Choroid plexus epithelial cell (primary cell): ENCODE measurements at places on chromosomes 6 and 20.

- DNase-seq, result peak; percentile 99
Observed at GRCh38 chr20:38270869-38271605, 10.5 kb upstream of the KIAA1755 start.

GRCh38 chr6:15475872-15476271, 187.0 kb downstream of the DTNBP1 start:
- DNase-seq, result no peak

- DNase-seq, result no peak
Observed at GRCh38 chr6:20162515-20162914, 49.8 kb downstream of the MBOAT1 start.

- DNase-seq, result no peak
Observed at GRCh38 chr6:169906688-169907418, 155.4 kb downstream of the ERMARD start.

- DNase-seq, result peak; percentile 23
Observed at GRCh38 chr6:83192456-83192855, 609 bp downstream of the PGM3 start.

GRCh38 chr20:5612581-5613301, 137.5 kb upstream of the SHLD1 start:
- DNase-seq, result no peak

- no peak for DNase-seq
Observed at GRCh38 chr20:15655295-15655874, 917.9 kb downstream of the KIF16B start.

DNA sequence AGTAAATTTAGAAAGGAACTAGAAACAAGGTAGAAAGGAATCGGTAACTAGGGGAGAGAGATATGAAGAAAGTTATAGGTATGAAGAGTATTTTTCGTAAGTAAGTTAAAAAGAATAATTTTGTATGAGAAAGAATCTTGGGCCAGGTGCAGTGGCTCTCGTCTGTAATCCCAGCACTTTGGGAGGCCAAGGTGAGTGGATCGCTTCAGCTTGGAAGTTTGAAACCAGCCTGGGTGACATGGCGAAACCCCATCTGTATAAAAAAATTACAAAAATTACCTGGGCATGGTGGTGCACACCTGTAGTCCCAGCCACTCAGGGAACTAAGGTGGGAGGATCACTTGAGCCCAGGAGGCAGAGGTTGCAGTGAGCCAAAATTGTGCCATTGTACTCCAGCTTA, 42.0 kb downstream of the TCP11 start:
- no peak for DNase-seq

DNA sequence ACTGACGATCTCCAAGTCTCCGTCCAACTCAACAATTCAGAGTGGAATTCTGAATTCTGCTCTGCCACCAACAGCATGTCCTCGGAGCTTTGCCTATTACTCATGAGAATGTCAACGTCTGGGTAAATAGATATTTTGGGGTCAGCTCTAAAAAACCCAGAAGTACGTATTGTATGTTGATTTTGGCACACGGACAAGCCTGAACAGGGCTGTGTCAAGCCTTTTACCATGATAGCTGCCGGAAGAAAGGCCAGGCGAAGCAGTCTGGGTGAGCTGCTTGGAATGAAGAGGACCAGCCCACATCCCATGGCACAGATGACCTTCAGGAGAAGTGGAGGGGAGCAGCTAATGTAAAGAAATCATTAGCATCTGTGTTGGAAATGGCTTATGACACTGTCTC, 88.0 kb upstream of the JAG1 start:
- DNase-seq, result peak; percentile 94

GRCh38 chr6:88920774-88921733, 42.4 kb downstream of the RNGTT start:
- no peak for DNase-seq

GRCh38 chr6:76774781-76775384, 688.4 kb downstream of the HTR1B start:
- peak; percentile 24 for DNase-seq

GRCh38 chr6:95280686-95281273, 296.6 kb upstream of the MANEA start:
- DNase-seq, result peak; percentile 81

DNA sequence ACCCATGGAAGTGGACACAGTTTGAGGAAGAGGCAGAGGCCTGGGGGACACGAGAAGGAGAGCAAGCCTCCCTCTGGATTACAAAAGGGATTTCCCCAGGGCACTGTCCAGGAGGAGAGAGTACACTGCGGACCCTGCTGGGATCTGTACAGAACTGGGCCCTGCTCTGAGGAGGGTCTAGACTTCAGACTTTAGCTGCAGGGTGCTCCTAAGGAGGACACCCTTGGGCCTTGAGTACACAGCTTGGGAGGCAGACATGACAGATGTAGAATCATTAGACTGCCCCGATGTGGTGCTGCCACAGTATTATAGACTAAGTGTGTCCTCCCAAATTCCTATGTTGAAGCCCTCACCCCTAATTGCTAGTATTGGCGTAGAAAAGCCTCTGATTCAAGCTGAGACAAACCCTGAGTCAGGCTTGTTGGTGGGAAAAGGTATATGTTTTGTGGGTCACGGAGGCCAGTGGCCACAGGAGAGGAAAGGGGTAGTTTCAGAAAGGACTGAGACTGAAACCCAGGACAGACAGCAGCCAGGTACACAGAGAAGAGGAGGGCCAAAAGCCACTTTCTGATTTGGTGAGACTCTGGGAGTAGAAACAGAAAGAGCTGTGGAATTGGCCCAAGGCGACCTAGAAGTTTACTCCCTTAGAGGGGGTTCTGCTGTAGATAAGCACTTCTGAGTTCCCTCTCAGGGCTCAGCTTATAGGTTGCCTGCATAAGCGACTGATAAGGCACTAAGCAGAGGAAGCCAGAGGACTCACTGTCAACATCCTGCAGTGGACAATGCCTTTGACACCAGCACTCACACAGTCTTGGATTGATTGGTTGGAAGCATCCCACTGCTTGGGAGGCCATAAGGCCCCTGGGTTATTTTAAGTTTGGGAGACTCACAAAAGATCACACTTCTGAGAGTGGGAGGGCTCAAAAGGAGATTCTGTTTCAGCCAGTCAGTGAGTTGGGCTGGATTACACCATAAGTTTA, 16.5 kb upstream of the SH3BGRL2 start:
- no peak for DNase-seq

- no peak for DNase-seq
Observed at GRCh38 chr6:72809746-72810379, 188.0 kb downstream of the KCNQ5 start.

GRCh38 chr6:137282254-137282653, 63.1 kb upstream of the IFNGR1 start:
- DNase-seq, result no peak

DNA sequence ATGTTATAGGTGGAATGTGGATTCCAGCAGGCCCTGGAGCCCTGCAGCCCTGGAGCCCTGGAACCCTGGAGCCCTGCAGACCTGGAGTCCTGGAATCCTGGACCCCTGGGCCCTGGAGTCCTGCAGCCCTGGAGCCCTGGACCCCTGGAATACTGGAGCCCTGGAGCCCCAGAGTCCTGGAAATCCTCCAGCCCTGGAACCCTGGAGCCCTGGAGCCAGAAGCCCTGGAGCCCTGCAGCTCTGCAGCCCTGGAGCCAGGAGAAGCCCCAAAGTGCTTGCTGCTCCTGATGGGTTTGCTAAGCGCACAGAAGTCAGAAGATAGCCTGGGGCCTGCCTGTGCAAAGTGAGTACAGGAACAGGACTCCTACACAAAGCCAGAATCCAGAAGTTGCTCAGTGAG, 223.1 kb upstream of the PDE10A start:
- DNase-seq, result no peak

DNA sequence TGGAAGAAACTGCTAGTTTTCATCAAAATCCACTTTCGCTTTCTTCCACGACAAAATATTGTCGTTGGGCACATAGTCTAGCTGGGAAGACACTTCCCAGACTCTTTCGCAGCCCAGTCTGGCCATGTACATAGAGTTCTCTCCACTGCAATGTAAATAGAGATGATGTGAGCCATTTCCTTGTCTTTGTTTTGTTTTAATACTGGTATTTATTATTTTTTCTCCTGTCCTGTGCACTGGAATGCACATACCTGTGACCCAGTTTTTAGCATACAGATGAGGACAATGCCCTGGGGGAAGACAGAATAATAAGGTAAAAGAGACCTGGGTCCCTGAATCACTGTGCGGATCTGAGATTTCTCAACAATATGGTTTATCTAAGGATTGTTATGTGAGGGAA, 149.5 kb upstream of the BMP5 start:
- DNase-seq, result no peak

- peak; percentile 10 for DNase-seq
Observed at GRCh38 chr20:20130399-20130798, 78.1 kb downstream of the CFAP61 start.

DNA sequence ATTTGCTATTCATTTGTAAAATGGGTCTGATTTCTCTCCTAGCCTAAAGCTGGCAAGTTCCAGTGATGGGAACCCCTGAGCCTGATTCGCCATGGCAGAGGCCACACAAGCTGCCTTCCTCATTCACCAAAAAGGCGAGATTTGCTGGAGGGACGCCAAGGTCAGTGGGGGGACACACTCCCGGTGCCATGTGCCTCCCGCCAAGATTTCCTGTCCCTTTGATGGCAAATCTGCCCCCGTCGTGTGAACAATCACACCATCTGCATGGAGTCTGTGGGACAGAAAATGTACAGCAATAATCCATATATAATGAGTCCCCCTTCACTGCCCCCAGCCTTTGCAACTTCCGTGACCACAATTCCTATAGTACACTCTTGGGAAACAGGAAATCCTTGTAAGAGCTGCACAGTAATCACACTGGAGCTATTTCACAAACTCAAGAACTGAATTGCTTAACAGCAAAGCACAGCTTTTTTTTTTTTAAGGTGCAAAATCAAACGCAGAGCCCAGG, 15.7 kb upstream of the IGF2R start:
- DNase-seq, result peak; percentile 95

DNA sequence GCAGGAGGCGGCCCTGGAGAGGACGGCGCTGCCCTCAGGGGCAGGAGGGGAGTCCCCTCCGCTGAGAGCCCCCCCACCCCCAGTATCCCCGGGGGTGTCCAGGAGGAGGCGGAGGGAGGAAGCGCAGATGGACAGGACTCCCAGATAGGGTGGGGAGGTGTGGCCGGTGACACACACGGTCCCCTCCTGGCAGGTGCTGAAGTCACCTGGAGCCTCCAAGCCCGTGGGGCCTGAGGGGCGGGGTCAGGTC, 1.4 kb downstream of the STMN3 start:
- DNase-seq, result no peak

DNA sequence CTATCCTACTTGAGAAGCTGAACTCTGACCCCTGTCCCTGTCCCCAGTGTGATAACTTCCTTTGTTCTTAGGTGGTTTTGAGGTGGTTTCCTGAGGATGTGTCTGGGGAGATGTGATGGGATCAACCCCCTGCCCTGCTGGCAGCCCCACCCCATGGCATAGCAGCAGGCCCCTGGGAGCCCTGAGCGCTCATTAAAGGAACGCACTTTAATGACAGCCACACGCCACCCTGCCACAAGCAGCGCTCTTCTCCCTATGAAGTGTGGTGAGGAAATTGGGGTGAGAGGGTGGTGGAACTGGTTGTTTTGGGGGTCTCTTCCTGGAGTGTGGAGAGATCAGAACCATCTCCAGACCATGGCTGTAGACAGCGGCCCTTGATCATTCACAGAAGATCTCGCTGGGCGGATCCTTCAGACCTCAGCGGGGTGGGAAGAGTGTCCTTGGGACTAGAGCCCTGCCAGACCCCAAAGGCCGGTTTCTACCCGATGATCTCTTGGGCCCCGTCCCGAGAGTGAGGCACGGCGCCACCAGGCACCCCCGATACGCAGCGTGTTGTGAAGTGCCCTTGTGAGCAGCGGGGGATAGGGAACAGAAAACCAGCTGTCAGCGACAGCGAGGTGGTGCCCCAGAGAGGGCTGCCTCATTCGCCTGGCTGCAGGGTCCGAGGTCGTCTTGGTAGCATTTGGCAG, 45.4 kb downstream of the SYNJ2 start:
- no peak for DNase-seq

DNA sequence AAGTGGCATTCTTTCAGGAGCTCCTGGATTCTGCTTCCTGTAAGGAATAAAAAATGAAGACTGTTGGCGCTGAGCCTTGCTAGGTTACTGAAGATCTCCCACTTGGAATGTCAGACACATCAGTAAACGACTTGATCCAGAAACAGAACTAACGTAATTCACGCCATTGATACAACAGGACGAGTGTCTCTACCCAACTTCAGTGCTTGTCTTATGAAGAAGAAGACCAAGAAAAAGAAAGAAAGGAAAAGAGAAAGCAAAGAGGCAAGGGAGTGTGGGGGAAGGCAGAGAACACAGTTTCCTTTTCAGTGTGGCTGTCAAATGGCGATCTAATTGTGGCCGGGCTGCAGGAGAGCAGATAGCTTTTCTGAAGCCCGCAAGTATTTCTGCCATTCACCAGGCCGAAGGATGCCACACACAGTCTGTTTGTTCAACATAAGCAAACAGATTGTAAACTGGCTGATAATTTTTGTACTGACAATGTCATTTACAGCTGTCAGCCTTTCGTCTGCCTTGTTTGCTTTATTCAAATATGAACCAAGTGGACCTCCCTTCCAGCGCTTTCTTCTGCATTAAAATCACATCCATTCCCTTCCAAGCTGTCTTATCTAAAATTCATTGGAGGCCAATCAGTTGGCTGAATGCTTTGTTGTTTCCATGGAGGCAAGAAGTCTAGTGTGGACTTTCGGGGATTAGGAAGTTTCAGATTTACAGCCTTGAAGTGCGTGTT, 180.6 kb downstream of the FOXA2 start:
- peak; percentile 13 for DNase-seq

DNA sequence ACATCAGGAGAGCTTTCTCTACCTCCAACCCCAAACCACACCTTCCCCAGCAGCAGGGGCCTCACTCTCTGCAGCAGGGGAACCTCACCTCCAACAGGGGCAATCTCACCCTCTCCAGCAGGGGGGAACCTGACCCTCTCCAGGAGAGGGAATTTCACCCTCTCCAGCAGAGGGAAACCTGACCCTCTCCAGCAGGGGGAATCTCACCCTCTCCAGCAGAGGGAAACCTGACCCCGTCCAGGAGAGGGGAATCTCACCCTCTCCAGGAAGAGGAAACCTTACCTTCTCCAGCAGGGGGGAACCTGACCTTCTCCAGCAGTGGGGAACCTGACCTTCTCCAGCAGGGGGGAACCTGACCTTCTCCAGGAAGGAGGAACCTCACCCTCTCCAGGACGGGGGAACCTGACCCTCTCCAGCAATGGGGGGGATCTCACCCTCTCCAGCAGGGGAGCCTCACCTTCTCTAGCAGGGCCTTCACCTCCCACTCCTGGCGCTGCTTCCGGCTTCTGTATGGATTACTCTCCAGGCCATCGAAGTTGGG, 3.1 kb downstream of the B3GALT4 start:
- DNase-seq, result peak; percentile 69

- no peak for DNase-seq
Observed at GRCh38 chr6:133298801-133299200, 57.6 kb downstream of the EYA4 start.

GRCh38 chr20:37390891-37391525, 45.1 kb downstream of the SRC start:
- DNase-seq, result no peak
